ENCODE measurements at places on chromosomes 3 and 15.

DNA sequence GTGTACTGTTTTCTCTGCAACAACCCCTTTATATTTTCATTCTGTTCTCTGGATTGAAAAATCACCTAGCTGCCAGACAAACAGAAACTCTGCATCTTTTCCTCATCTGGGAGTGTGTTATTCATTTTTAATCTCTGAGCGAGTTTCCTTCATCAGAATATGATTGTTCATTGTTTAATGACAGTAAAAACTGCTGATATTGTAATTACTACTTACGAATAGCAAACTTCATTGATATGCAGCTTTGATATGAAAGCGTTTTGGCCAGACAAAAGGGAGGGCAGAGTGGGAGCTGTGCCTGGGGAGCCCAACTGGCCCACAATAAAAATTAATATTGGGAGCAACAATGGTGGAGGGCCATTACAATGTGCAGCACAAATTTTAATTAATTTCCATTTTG, 132.7 kb upstream of the SKOR1 start:
- no peak for DNase-seq

DNA sequence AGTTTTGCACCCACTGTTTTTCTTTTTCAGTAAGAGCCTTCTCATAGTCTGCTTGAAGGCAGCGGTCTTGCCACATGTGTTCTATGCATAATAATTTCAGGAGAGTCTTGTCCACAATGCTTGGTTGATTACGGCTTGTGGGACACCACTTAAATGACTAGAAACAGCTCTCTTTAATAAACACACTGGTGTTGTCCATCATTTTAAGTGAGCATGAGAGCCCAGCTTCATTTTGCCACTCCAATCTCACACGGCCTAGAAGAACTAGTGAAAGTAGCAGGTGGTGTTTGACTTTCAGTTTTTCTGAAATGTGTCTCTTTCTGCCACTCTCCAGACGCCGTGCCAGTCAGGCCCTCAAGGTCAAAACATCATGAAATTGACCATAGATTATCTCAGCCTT, 292.1 kb downstream of the LPP start:
- no peak for DNase-seq

DNA sequence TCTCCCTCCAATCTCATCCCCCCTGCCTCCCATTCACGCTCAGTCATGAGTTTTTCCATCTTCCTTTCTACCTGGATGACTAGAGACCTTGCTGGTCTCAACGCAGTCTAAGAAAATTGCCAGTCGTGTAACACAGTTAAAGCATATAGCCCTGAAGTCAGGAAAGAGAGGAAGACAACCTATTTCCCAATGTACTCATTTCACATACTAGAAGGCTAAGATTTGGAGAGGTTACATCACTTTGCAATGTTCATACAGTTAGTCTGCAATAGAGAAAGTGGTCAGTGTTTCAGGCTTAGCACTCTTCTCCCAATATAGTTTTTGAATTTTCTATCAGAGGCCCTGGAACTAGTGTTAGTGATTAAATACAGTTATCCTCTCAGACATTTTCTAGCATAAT, 278.6 kb downstream of the EDEM1 start:
- no peak for DNase-seq

GRCh38 chr3:115361806-115362205, 214.7 kb upstream of the ZBTB20 start:
- DNase-seq = no peak

GRCh38 chr15:51180011-51180410, 85.3 kb upstream of the TNFAIP8L3 start:
- DNase-seq = no peak

- no peak for DNase-seq
These were observed 148.6 kb downstream of the CACNA2D3 start for GRCh38 chr3:54270816-54271526.

- DNase-seq = no peak
These were observed 27.1 kb downstream of the SHC4 start for GRCh38 chr15:48936666-48937065.

- DNase-seq = no peak
These were observed 249.7 kb upstream of the TTC14 start for GRCh38 chr3:180352261-180352660.

GRCh38 chr3:194482196-194482593, 4.6 kb downstream of the ATP13A3 start:
- DNase-seq = no peak
